Hematopoietic multipotent progenitor cell treated with erythropoietin and hydrocortisone succinate and interleukin-3 and kit ligand, for 4 days (in vitro differentiated cells): ENCODE measurements at places on chromosomes 11 and 22.

DNA sequence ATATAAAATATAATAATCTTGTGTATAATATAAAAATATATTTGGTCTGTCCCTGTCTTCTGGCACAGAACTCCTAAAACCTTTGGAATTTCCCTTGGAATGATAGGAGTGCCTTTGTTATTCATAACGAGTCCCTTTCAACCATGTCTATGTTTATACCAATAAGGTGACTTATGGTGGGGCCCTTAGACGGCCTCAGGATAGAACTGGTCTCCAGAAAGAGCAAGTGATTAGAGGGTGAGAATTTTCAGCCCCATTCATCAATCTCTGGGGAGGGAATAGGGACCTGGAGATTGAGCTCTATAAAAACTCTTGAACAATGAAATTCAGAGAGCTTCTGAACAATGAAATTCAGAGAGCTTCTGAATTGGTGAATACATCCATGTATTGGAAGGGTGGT is 18.4 kb upstream of the PICALM start:
- no peak for DNase-seq

- no peak for DNase-seq
Measured at GRCh38 chr11:9629064-9629463, 34.8 kb upstream of the SWAP70 start.

GRCh38 chr11:74069146-74070046 is 60.5 kb upstream of the UCP3 start:
- no peak for DNase-seq

DNA sequence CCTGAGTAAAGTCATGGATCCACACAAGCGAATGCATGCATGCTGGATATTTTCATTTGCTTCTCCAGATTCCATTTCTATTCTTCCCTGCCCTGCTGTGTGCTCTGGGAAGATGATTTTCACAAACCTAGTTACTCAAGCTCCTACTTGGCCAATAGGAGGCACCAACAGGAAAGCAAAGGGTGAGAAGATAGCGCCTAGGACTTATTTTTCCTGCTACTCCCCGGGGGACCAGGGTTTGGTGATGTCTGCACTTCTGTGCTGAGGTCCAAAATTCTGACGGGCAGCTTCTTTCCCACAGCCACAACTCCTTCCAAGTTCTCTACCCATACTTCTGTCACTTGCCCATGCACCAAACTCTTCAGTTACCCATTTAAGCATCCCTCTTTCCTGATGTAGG is 509.3 kb upstream of the TENM4 start:
- no peak for DNase-seq

DNA sequence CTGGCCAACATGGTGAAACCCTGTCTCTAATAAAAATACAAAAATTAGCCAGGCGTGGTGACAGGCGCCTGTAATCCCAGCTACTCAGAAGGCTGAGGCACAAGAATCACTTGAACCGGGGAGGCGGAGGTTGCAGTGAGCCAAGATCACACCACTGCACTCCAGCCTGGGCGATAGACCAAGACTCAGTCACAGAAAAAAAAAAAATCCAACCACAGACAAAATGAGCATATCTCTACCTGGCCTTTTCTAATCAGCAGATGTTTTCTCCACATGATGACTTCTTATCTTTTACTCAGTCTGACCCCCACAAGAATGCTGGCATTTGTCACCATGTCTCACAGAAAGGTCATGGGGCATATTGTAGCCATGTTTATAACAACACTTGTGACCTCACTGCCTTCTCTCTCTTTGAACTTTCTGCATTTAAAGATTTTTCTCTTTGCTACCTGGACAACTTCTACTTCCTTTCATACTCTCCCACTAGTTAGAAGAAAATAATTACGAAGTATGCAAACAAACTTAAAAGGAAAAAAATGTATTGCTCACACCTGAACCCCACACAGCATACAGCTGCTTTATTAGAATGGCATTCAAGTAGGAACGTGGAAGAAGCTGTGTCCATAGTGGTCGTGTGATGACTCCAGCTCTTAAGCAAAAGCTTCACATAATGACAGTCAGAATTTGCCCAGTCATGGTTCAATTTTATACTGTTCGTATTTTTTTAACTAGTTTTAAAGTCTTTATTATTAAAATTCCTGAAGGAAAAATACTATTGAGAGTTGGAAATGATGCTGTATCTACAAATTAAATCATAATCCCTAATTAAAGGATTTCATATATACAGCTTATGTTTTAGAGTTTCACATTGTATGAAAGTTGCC is 65.4 kb downstream of the ZC3H12C start:
- DNase-seq = no peak

DNA sequence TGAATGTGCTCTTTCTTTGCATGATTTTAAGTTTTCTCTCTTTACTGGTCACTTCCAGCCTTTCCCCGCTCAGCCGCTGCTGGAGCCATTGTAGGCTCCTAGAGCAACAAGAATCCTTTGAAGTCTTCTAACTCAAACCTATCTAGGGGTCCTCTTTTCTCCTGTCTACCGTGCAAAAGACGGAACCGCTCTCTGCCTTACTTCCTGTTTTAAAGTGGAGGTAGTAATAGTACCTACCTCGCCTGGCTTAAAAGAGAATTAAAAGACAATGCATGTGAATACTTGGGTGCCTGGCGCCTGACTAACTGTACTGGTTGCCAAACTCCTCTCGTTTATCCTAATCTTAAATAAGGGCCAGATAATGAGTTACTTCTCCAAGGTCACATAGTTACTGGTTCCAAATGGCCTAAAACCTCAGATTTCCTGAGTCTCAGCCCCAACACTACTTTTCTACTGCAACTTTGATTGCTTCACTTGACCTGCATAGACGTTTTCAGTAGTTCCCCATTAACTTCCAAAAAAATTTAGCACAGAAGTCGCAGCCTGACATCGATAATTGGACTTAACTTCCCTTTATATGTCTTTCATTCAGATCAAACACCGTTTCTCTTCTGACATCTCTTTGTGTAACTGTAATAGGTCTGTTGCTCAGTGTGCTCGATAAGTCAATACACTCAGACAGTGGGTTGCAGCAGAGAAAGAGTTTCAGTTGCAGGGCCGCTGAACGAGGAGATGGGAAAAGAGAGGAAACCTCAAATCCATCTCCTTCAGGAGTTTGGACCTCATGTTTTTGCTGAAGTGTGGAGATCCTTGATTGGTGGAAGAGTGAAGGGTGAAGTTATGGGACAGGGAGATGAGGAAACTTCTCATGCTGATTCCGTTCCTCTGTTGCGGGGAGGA is 891 bp downstream of the SAMM50 start:
- peak; percentile 69 for DNase-seq

GRCh38 chr11:65781962-65782815 is 1.4 kb upstream of the AP5B1 start:
- DNase-seq = no peak

- DNase-seq = peak; percentile 70
Measured at GRCh38 chr11:115873813-115874212, 369.6 kb upstream of the CADM1 start.

- peak; percentile 69 for DNase-seq
Measured at GRCh38 chr11:122882857-122883645, 492 bp downstream of the JHY start.
